AG04450 (cell line): ENCODE measurements at places on chromosomes 6 and 20.

GRCh38 chr6:132734694-132735236, 20.9 kb upstream of the VNN1 start:
- peak; percentile 67 for DNase-seq

DNA sequence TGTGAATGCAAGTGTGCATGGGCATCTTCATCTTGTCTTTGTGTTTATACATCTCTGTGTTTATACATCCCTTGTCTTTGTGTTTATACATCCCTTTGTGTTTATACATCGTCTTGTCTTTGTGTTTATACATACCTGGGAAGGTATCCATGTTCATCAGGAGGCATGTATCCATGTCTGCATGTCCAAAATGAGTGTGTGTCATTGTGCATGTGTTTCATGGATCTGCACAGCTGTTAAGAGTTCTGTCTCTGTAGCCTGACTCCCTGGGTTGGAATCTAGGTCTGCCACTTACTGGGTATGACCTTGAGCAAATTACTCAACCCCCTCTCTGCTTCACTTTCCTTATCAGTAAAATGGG, 50.1 kb upstream of the SIRPA start:
- no peak for DNase-seq

GRCh38 chr6:89475634-89476033, 42.7 kb downstream of the ANKRD6 start:
- DNase-seq: no peak

DNA sequence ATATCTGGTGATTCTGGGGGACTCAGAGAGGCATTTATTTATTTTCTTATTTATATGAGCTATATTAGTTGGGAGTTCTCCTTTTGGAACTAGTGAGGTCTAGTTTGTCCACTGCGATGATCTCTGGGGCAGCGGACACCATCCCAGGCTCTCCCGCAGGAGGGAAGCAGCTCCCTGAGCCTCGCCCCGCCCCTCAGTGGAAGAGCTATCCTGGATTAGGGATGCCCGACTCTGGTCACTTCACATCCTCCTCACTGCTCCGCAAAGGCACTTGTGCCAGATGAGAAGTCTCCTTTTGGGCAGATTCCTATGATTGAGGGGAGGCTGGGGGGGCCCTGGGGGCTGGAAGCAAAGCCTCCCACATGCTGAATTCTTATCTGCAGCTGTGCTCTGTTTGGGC, 3.6 kb upstream of the MAS1 start:
- DNase-seq: no peak

DNA sequence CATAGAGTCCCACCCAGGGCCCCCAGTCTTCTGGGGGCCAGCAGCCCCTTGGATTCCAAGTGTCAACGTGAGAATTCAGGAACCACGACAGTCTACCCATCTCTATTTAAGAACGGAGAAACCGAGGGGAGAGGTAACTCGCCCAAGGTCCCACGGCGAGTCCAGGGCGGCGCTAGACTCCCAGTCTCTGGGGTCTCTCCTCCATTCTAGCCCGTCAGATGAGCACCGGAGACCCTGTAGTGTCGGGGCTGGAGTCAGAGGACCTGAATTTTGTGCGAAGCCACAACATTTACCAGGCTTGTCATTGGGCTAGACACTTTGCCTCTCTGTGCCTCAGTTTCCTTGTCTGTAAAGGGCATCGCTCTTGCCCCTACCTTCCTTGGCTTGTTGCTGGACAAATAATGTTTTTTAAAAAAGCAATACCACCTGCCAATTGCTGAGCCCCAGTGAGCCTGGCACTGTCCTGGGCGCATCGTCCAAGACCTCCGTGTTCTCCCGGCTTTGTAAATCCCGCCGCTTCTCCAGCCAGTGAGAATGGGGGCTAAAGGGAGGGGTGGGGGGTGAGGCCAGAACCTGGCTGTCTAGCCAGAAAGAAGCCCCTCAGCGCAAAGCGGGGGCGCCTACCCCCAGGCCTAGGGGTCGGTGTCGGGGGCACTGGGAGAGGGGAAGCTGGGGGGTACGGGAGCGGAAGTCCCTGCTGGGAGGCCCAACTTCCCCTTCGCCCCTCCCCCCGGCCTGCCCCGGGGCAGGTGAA, 91.7 kb downstream of the NCR2 start:
- DNase-seq: no peak

DNA sequence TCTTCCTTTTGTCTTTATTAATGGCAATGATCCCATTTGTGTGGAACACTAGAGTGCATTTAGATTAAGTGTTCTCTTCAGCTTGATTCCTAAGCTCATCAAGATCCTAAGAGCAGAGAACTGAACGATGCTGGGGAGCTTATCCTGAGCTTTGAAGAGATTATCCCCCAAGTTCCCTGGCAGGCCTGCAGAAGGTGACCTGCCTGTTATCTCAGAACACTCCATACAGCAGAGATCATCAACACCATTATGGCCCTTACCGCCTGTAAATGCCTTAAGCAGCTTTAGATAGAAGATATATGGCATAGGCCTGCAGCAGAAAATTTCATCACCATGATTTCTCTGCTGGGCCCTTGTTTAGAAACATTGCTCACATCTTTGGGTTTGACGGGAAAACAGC, 779.9 kb upstream of the MAP3K7 start:
- no peak for DNase-seq

GRCh38 chr6:40695114-40695513, 108.0 kb upstream of the LRFN2 start:
- DNase-seq: no peak

DNA sequence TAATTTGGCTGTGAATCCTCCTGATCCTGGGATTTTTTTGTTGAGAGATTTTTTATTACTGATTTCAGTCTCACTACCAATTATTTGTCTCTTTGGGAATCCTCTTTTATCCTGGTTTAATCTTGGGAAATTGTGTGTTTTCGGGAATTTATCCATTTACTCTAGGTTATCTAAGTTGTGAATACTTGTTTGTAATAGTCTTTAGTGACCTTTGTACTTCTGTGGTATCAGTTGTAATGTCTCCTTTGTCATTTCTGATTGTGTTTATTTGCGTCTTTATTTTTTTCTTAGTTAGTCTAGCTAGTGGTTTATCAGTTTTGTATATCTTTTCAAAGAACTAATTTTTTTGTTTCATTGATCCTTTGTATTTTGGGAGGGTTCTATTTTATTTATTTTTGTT, 27.3 kb upstream of the ZNF337 start:
- no peak for DNase-seq

DNA sequence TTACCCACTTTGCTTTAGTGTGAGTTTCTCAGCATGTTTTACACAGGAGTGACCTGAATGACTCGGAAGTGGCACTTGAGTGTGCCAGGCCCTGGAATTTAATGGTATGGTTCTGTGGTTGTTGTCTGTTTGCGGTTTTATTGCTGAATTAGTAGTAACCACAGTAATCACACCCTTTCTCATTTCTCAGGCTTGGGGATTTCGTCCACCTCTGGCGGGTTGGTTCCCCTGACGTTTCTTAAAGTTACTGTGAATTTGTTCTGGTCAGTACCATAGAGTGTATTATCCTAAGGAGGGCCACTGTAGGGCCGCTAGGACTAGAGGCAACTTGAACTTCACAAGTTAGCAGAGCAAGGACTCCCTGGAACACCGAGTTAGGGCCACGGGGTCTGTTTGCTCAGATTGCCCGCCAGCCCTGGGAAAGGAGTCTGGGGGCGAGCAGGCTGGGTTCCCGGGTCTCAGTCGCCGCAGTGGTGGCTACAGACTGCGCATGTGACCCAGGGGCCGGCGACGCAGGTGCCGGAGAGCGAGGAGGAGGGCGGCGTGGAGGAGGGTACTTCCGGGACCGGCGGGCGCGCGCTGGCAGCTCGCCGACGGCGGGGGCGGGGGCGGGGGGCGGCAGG, 546 bp upstream of the KLHL32 start:
- DNase-seq: no peak

- peak; percentile 55 for DNase-seq
Observed at GRCh38 chr6:41767112-41767833, 12.4 kb downstream of the FRS3 start.

GRCh38 chr20:6055981-6056569, 2.2 kb upstream of the LRRN4 start:
- DNase-seq: no peak

DNA sequence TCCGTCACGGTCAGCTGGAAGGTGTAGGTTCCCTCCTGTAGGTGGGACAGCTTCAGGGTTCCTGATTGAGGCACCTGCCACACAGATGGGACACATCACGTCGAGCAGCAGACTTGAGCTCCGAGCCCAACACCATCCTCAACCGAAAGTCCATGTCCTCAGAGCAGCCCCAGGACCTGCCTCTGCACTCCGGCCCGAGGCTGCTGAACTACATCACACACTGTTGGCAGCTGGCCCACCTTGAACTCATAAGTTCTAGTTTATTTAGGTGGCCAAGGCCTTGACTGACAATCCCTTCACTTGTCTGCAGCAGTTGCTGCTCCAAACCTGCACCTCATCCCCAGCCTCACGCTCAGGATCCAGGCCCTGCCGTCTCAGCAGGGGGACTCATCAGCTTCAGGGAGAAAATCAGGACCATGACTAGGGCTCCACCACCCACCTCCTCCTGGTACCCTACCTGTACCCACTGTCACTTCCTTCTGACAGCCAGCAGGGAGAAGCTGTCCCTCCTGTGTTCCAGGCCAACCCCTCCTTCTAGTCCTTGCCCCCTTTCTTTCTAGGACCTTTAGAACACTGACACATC, 21.0 kb downstream of the LRP11 start:
- no peak for DNase-seq

DNA sequence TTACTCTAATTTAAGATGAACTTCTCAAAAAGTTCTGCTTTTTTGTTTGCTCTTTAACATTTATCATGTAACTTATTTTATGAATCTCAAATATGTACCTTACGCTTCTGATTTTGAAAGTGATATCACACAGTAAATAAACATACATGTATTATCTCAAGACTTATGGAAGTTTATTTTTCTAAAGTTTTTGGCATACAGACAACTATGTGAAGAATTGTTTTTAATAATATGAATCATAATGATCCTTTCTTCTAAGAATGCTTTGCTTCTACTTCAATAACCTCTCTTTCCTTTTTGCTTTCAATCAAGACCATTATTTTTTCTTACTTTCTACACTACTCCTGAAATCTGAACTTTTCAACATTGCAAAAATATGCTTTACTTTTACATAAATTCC, 816.4 kb downstream of the EYS start:
- DNase-seq: no peak

DNA sequence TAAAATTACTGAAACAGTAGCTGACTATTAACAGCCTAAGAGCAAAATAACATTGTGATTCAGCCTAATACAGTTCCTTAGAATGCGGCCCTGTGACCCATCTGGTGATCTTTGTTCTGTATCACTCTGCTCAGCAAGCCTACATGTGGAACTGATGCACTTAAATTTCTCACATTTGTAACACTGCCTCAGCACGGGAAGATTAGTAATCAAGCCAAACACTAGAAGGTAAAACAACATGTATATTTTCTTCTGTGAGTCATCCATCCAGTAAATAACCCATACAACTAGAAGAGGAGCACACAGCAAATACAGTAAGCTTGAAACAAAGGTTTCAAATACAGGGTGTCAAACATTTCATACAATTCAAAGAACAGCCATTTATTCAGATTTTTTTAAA, 189.7 kb upstream of the NOX3 start:
- DNase-seq: no peak

DNA sequence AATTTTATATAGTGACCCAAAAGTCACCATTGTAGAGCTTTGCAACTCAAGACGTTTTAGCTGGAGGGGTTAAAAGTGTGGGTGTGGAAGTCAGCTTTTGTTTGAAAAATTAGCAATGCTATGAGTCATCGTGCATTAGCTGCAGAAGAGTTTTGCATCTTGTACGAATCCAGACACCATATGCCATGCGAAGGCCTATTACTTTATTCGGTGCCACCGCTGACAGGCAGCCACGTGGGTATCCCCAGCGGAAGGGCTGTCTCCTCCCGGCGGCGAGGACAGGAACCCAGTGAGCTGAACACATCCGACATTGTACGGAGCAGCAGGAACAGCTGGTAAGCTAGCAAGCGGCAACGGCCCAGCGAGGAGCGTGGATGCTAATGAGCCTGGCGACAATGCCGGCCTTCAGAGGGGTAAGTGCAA, 84.4 kb downstream of the INSM1 start:
- peak; percentile 11 for DNase-seq

DNA sequence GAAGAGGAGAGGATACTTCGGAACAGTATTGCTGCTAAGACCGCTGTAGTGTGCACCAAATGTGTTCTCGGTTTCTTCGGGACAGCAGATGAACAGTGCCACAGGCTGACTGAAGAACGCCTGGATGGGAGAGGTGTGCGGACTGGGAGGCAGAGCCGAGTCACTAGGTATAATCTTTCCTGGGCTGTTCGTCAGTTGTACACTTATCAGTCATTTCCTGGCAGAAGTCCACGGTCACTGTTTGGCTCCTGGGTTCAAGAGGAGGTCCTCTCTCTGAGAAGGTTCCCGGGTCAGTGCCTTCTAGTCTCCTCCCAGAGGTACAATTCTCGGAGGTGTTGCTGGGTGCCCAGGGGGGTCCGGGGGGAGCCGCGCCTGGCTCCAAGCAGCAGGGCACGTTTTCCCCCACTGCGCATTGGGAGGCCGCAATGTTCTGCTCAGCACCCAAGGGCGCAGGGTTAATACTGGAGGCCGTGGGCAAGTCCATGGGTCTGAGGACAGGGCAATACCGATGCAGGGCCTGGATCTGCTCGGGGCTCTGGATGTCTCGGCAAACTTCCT, 38.1 kb downstream of the GJA10 start:
- no peak for DNase-seq

GRCh38 chr6:116500969-116501433, 10.4 kb upstream of the CALHM5 start:
- DNase-seq: no peak

DNA sequence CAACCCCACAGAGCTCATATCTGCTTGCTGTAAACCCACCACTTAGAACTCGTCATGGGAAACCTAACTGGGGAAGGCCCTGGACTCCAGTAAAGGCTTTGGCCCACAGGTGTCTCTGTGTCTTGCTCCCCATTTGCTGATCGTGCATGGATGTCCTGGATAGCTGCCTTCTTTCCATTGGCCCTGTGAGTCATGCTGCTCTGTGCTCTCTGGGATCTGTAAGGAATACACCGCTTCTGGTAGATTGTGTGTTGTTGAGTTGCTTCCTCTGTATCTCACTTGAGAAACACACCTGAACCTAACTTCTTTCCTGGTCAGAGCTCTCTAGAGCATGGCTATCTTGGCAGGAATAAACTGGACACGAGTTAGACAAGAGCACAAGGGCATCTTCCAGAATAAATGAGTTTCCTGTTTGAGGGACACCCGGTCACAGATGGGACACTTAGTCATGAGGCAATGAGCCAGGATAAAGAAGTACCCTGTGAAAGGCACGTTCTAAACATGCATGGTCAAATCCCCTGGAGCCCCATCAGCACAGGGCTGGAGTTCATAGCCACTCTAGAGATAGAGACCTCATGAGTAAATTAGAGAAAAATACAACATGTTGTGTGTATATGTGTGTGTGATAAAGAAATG, 99.6 kb upstream of the TMEM170B start:
- DNase-seq: no peak

- no peak for DNase-seq
Observed at GRCh38 chr6:134424165-134424797, 106.4 kb upstream of the SGK1 start.

DNA sequence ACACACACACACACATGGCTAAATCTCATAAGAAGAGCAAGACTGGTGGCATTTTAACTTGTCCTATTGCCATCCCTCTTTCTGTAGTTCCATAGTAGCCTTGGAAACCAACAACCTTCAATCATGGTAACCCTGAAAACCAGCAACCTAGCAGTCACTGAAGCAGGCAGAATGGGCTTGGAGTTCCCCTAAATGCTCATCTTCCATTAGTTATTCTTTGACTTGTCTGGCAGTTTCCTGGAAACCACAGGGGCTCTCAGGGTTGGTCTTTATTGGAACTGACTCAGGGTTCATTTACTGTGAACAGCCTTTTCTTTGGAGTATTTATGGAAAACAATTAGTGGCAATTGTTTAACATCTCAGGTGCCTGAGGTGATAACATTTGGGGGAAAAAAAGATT, 19.4 kb upstream of the BRPF3 start:
- DNase-seq: no peak
